ENCODE measurements at places on chromosomes 2 and 18.

- DNase-seq = no peak
Observed at GRCh38 chr18:2324459-2324858, 246.8 kb downstream of the METTL4 start.

DNA sequence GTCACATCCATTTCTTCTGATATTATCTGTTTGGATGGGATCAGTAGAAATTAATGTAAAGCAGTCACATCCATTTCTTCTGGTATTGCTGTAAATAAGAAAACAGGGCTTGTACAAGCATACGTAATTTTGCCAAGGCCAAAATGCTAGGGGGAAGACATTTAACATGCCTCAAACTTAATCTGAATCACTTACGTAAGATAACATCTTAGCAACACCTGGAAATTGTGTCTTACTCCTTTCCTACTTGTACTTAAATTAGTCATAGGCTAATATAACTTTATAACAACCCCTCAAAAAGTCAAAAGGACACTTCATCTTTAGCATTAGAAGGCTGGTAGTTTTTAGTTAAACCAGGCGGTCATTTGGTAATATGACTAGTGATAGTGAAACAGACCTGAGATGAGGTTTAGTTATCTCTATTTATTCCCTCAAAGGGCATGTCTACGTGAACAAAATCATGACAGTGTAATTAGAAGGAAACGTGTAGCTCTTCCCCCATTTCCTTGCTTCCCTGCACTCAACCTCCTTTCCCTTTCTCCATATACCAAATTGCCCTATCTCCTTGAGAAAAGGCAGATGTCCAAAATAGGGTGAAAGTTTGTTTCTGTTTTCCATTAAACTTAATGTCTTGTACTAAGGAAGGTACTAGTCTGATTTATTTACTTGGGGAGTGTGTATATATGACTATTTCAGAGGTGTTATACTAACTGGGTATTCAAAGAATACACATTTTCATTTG lies 99.3 kb upstream of the FZD5 start:
- no peak for DNase-seq

DNA sequence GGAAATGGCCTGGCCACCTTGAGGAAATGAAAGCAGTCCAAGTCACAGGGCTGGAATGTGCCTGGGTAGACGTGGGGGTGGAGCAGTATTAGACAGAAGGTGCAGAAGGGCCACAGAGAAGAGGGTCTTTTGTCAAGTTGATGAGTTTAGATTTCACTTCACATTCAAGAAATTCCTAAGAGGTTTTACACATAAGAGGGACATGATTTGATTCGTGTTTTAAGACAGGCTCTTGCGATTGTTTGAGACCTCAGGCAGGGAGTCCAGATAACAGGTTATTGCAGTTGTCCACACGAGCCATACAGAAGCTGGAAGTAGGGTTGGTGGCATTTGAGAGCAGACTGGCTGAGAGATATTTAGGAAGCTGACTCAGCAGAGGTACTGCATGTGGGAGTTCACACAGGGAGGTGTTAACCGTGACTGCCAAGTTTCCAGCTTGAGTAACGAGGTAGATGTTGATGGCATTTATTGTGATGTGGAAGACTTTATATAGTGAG lies 64.6 kb downstream of the NEB start:
- no peak for DNase-seq

DNA sequence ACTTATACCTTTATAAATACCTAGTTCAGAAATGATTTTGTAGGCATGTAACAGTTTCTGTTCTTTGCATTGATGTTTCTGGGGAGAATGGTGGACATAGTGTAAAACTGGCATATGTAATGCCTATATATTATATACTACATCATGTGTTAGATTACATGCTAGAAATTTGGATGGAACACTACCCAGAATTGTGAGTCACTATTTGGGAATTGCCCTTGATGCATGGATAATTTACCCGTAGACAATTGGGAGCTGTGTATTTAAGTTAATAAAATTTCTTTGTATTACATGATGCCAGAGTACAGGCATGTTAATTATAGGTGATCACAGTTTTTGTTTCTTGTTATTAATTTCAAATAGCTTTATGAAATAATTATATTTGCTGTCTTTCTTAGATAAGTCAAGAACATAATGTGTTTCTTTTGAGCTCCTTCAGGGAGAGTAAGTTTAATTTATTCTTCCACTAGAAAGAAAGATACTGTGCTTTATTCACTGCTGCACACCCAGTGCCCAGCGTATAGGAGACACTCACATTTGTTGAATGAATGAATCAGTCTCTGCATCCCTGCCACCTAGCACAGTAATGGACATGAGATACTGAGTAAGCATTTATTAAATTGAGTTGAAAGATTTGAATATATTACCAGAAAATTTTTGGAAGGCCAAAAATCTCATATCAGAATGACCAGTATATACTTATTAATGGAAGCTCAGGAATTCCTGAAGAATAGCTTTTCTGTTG lies 16.9 kb downstream of the ACSL3 start:
- DNase-seq = no peak

GRCh38 chr2:205712508-205712907 lies 30.2 kb downstream of the NRP2 start:
- DNase-seq = peak; percentile 82

- no peak for DNase-seq
Observed at GRCh38 chr2:45889053-45889452, 237.6 kb downstream of the PRKCE start.

DNA sequence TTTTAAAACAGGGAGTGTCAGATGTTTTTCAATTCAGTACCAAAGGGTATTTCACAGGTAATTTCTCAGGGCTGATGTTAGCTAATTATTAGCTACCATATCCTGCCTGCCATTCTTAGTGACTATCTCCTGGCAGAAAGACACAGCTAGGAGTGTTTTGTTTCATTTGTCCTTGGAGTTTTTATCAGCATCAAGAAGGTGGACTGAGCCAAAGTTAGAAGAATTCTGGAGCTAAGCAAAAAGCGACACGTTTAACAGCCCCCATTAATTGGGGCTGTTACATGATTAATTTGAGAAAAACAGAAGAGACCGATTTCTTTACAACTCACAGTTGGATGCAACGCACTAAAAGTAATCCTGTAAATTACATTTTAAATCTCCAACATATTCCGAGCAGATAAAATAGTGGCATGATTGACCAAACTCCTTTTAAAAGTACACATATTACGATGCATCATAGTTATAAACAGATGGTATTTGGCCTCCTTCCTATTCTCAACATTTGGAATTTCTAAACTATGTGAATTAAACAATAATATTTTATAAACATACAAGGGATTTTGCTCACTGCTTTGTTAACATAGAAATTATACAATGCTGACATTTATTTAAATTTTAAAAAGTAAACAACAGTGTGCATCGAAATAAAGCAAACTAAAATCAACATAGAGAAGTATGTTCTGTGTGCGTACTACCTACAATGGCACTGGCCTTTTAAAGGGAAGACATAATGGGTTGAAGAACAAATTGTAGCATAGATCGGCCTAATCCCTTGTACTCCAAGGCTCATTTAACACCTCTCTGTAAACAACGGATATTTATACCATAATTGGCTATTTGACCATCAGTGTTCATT lies 585.1 kb downstream of the ZEB2 start:
- DNase-seq = no peak

DNA sequence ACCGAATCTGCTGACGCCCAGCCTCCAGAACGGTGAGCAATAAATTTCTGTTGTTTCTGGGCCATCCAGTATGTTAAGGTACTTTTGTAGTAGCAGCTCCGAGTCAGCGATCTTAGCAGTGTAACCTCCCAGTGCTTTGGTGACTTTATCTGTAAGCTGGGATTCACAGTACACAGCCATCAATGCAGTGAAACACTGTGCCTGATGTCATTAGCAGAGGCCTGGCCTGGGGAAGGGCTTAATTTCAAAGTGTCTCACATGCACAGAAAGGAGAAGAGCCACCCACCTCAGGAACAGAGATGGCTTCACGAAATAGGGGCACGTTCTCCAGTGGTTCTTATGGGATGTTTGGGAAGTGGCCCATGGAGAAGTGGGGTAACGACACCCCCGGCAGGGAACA lies 281.2 kb downstream of the PHLPP1 start:
- no peak for DNase-seq

GRCh38 chr2:179180242-179180641 lies 84.4 kb downstream of the SESTD1 start:
- peak; percentile 8 for DNase-seq

DNA sequence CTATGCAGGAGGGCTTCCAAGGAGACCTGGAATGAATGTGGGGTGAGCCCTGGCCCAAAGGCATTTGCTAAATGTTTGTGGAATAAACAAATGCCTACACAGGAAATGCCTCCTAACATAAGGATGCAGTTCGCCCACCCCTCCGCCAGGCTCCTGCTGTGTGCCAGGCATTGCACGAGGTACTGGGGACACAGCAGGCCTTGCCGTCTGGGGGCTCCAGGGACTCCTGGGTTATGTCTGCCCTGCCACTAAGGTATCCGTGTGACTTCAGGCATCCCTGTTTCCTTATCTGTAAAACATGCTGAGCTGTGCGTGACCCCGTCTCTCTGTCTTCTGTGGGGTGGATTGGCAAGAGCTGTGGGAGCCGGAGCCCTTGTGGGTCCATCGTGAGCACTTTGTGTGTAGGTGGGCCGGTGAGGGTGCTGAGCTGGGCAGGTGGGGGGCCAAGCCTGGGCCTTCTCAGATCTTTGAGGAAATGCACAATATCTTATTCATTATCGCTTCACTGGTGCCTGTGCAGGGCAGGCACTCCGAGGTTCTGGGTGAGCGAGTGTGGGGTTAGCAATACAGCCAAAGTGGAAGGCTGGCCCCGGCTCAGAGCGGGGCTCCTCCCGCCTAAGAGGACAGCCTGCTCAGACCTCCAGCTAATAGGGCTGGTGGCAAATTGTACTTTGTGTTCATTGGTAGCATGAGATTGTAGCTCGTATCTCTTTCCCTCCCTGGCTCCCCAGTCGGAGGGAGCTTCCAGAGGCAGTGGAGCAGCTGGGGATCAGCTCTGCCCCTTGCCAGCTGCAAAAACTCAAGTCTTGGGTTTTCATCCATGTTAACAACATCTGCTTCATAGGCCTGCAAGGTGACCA lies 126.8 kb downstream of the GLI2 start:
- no peak for DNase-seq

GRCh38 chr18:77042583-77042982 lies 90.0 kb downstream of the MBP start:
- no peak for DNase-seq

DNA sequence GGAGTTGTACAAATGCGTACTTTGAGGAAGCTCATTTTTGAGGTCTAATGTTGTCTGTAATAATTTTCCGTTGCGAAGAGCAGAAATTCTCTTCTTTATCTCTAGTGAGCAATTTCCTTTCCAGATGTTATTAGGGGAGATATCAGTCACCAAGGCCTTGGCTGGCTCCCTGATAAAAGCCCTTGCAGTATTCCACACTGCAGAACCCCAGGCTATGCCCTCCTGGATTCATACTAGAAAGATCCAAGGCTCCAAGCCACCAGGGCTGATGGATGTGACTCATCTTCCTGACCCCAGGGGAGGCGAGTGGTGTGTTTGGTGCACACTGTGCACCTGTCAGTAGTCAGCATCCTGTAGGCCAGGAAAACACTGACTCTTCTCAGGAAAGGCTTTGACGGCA lies 34.7 kb downstream of the INO80C start:
- DNase-seq = peak; percentile 26

DNA sequence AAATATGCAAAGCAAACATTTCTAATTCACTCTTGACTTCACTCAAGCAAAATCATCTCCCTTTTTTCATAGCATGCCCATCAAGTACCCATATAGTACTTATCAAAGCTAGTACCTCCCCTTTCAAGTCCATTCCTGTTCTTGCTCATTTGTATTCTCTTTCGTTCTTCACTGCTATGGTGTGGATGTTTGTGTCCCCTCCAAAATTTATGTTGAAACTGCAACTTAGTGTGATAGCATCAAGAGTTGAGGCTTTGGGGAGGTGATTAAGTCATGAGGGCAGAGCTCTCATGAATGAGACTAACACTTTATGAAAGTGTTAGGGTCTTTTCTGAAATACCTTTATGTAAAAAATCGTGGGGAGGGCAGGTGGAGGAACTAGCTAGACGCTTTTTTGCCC lies 52.9 kb downstream of the RNU4ATAC start:
- DNase-seq = no peak

DNA sequence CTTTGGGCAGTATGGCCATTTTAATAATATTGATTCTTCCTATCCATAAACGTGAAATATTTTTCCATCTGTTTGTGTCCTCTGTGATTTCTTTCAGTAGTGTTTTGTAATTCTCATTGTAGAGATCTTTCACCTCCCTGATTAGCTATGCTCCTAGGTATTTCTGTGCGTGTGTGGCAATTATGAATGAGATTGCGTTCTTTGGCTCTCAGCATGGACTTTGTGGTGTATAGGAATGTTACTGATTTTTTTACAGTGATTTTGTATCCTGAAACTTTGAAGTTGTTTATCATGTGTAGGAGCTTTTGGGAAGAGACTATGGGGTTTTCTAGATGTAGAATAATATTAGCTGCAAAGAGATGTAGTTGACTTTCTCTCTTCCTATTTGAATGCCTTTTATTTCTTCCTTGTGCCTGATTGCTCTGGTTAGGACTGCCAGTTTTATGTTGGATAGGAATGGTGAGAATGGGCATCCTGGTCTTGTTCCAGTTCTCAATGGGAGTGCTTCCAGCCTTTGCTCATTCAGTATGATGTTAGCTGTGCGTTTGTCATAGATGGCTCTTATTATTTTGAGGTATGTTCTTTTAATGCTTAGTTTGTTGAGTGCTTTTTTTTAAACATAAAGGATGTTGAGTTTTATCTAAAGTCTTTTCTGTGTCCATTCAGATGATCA lies 27.0 kb upstream of the THUMPD2 start:
- DNase-seq = peak; percentile 44

DNA sequence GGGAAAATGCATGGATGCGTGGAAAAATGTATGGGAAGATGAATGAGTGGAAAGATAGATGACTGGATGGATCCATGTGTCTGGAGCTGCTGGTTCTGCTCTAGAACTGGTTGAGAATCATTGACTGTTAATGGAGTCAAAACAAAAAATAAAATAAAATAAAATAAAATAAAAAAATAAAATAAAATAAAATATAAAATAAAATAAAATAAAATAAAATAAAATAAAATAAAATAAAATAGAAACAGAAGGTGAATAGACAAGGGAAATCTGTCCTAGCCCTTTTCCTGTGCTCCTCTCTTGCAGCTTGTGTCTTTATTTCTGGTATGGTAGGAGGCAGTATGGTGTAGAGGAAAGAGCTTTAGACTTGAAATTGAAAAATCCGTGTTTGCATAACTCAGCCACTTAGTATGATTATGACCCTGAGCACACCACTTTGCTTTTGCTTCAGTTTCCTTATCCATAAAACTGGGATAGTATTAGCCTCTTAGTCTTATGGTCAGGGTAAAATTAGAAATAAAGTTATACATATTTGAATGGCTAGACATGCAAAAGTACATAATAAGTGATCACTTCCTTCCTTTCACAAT lies 51.0 kb downstream of the PSD4 start:
- DNase-seq = no peak

GRCh38 chr2:235756491-235756890 lies 262.6 kb downstream of the AGAP1 start:
- DNase-seq = no peak

GRCh38 chr2:10252661-10253060 lies 50.0 kb upstream of the HPCAL1 start:
- no peak for DNase-seq

DNA sequence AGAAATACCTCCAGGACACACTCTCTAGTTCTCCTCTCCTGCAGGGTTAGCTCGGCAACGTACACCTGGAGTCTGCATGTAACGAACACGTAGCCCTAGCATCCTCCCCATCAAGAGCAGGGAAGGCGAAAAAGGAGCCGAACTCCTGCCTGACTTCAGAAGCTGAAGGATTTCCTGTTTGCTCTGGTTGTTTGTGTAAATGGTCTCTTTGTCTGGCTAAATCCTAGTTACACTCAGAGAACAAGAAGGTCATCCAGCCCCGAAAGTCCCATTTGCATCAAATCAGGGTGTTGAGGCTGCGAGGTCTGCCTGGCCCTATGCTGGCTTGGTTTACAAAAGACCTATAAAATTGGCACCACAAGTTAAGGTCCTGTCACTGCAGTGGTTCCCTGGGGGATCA lies 66.4 kb upstream of the POMC start:
- no peak for DNase-seq
